LoVo (cell line): ENCODE measurements at places on chromosomes 16 and 17.

- DNase-seq: peak; percentile 70
Measured at GRCh38 chr17:74736513-74737298, at the start of gene RAB37. Gene RAB37 (plus strand): TSS chr17:74737256. CDS start chr17:74737273, 17 bp downstream.

GRCh38 chr17:4796552-4796920 lies 572 bp downstream of the PSMB6 start:
- no peak for DNase-seq

- no peak for DNase-seq
Measured at GRCh38 chr16:88468275-88469129, 15.4 kb downstream of the ZFPM1 start.

DNA sequence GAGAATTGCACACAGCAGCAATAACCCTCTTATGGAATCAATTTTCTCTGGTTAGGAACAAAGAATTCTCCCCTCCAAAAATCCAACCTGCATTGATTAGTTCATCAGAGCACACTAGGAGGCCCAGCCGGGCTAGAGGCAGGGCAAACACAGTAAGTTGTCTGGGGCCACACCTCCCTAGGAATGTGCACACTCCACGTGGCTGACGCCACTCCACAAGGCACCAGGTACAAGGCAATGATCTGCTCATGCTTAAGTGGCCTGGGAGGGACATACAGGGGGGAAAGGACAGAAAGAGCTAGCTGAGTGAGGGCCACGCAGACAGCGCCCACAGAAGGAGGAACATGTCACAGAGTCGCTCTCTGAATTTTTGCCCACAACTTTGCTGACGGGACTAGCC lies 107.6 kb downstream of the SLC39A11 start:
- no peak for DNase-seq

GRCh38 chr17:2084766-2085647 lies 30.1 kb downstream of the HIC1 start:
- no peak for DNase-seq

DNA sequence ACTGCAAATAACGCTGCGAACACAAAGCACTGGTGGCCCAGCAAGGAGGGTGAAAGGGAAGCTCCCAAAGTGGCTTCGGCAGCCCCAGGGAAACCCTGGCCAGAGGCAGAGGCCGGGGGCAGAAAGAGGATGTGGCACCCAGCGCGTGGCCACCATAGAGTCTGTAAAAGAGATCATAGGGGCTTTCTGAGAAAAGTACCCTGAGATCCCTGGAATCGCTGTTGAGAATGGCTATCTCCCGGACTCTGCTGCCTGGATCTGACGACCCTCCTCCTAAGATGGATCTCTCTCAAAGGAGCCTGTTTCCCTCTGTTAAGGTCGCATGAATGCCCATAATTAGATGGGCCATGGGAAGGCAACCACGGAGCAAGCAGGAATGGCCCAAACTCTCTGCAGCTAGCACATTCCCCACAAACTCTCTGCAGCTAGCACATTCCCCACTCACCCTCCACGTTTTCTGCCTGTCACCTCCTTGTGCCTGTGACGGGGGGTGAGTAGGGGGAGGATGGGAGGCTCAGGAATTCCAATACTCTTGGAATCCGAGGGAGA lies 364.4 kb downstream of the XYLT1 start:
- DNase-seq: no peak

DNA sequence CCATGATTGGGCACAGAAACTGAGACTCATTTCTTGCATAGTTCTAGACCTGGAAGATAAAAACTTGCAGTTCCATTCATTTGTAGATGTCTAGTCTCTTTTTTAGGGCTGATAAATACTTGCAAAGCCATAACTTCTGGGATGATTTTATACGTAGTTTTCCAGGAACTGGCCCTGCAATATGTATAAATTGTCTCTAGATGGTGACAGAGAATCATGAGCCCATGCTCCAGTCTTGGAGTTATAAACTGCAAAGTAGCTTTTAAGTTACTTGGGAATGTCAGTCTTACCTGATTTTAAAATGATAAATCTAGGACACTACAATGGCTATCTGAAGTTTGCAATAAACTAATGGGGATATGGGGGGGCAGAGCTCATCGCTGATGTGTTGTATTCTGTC lies 3.0 kb upstream of the ADAMTS18 start:
- no peak for DNase-seq

DNA sequence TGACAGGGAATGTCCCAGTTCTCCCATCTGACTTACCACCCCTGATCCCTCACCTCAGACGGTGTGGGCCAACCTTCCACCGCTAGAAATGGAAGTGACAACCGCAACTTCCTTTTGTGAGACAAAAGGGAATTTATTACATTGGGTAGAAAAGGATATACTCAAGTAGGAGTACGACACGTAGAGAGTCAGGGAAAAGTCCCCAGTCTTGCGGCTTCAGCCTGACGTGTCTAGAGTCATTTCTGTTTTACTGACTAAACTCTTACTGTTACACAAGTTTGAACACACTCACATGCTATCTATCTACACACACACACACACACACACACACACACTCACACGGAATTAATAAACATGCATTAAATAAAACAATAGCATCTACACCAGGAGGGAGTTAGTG lies 178.9 kb downstream of the COPRS start:
- DNase-seq: no peak

DNA sequence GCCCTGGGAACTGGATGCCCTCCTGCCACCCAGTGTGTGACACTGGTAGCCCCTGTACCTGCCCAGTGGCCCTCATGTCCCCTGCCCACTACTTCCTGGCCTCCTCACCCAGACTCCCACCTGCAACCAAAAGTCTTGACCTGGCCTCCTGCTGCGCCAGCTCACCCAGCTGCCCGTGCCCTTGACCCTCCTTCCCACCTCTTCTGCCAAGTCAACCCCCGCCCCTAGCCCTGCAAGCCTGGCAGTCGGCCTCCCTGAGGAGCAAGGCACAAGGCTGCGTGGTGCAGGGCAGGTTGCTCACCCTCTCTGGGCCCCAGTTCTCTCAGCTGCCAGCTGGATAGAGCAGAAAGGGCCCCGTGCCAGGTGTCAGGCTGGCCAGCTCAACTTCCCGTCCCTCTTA lies 12.3 kb upstream of the FAM83G start:
- DNase-seq: no peak

GRCh38 chr16:79449900-79450299 lies 150.6 kb downstream of the MAF start:
- no peak for DNase-seq

GRCh38 chr17:1561420-1562175 lies 994 bp downstream of the PITPNA start:
- DNase-seq: peak; percentile 24

DNA sequence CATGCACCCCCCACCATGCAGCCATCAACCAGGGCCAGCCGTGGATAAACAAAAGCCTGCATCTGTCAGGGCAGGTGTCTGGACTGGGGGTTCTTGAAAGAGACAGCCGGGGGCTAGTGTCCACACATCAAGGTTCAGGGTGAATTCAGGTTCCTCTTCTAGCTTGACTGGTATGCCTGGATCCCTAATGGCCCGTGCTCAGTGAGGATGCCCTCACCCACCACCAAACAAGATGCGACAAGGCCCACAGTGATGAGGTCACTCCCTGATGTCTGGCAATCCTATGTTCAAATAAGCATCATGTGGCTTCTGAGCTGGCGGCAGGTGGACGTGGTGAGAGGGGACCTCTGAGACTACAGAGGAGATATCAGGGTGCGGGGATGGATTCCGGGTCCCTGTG lies 64.6 kb downstream of the GOSR1 start:
- no peak for DNase-seq

DNA sequence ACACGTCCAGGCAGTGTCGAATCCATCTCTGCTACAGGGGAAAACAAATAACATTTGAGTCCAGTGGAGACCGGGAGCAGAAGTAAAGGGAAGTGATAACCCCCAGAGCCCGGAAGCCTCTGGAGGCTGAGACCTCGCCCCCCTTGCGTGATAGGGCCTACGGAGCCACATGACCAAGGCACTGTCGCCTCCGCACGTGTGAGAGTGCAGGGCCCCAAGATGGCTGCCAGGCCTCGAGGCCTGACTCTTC lies 7.2 kb upstream of the CD68 start:
- DNase-seq: no peak

- no peak for DNase-seq
Measured at GRCh38 chr16:17804857-17805256, 334.1 kb upstream of the XYLT1 start.

- DNase-seq: no peak
Measured at GRCh38 chr17:51299859-51300258, 39.5 kb downstream of the UTP18 start.

GRCh38 chr17:266219-266618 lies 84.8 kb upstream of the DOC2B start:
- no peak for DNase-seq

- peak; percentile 83 for DNase-seq
Measured at GRCh38 chr16:30535777-30536190, 1.1 kb upstream of the ZNF747 start.

DNA sequence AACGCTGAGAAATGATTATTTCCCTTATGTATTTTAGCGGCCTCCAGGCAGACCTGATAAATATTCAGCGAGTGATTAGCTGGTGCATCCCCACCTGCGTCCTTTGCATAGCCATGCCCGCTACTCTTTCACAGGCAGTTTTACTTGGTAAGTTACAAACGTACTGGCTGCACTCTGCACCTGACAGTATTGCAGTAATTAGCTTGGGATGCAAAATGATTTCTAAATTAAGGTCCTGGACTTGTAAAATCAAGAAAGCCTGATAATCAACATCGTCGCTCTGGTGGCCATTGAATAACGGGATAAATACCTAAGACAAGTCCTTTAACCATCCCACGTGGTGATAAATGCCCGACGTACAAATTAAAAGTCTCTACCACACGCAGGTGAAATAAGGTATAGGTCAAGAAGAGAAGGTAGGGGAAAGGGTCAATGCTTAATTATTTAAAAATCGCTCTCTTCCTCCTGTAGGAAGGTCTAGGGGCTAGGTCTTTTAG lies 998 bp upstream of the PRKCA start:
- DNase-seq: no peak

- DNase-seq: no peak
Measured at GRCh38 chr17:80937462-80938381, 53.9 kb upstream of the CHMP6 start.

GRCh38 chr16:24045641-24046040 lies 209.9 kb downstream of the PRKCB start:
- DNase-seq: no peak

DNA sequence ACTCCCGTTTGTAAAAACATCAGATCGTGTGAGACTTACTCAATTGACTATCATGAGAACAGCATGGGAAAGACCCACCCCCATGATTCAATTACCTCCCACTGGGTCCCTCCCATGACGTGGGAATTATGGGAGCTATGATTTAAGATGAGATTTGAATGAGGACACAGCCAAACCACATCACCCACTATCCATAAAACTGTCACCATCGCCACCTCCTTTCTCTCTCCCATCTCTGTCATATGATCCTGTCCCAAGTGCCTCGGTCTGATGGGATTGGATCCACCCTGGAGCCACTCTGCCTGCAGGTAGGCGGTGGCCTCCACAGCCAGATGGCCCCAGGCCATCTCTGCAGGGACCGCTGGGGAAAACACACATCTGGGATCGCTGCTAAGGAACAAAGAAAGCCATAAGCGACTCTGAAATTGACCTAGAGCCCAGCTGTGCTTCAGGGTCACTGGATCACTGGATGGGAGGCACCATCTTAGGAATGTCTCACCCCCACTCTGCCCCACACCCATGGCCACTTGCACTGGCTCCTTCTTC lies 61.2 kb downstream of the TMEM186 start:
- DNase-seq: no peak

GRCh38 chr16:67260426-67261063 lies 11.8 kb downstream of the SLC9A5 start:
- DNase-seq: no peak

- DNase-seq: no peak
Measured at GRCh38 chr16:80954985-80955384, 51.7 kb downstream of the CMC2 start.

- DNase-seq: no peak
Measured at GRCh38 chr17:29031488-29031887, 11.5 kb upstream of the PIPOX start.

DNA sequence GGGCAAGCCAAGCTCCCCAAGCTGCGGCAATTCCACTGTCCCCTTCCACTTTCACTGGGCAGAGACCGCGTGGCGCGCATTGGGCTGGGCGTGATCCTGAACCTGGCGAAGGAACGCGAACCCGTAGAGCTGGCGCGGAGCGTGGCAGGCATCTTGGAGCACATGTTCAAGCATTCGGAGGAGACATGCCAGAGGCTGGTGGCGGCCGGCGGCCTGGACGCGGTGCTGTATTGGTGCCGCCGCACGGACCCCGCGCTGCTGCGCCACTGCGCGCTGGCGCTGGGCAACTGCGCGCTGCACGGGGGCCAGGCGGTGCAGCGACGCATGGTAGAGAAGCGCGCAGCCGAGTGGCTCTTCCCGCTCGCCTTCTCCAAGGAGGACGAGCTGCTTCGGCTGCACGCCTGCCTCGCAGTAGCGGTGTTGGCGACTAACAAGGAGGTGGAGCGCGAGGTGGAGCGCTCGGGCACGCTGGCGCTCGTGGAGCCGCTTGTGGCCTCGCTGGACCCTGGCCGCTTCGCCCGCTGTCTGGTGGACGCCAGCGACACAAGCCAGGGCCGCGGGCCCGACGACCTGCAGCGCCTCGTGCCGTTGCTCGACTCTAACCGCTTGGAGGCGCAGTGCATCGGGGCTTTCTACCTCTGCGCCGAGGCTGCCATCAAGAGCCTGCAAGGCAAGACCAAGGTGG lies 9.8 kb downstream of the SARM1 start:
- no peak for DNase-seq

- DNase-seq: no peak
Measured at GRCh38 chr16:30053376-30054015, 12.1 kb upstream of the ALDOA start.

GRCh38 chr16:7278636-7279035 lies 54.0 kb upstream of the RBFOX1 start:
- DNase-seq: no peak

DNA sequence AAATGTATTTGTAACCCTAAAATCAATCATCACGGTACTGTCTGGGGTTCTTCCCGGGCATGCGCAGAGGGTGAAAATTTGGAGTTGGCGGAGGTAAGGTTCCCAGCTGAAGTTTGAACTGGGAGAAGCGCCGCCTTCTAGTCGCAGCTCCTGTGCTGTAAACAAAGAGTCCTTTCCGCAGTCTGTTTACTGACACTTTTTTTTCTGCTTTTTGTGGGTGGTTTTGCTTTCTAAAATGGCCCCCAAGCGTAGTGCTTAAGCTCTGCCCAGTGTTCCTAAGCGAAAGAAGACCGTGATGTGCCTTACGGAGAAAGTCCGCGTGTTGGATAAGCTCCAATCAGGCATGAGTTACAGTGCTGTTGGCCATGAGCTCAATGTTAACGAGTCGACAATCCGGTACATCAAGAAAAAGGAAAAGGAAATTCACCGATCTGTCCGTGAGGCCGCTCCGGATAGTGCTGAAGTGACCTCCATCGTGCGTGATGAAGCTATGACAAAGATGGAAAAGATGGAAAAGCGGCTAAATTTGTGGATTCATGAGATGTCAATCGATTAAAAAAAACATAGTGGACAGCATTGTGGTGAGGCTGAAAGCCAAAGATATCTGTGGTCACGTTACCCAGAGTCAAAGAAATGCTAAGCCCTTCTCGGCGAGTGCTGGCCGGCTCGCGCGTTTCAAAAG lies 570 bp upstream of the CFDP1 start:
- DNase-seq: peak; percentile 84
